ENCODE measurements at places on chromosomes 4 and X.

DNA sequence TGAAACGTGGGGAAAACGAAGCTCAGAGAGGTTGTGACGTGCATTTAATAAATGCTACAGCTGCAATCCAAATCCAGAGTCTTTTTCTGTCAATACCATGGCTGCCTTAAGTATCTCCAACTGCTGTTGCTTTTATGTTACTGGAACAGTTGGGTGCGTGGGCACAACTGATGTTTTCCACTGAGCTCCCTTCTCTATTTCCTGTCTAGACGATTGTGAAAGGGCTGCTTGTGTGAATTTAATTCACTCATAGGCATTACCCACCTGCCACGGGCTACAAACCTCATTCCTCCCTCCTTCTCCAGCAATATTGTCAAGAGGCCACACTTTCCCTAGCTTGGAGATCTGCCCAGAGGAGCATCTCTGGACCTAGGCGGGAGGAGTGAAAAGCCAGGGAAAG is 526.0 kb downstream of the MID1IP1 start:
- DNase-seq = no peak

GRCh38 chr4:20883677-20884076 is 183.4 kb downstream of the PACRGL start:
- no peak for DNase-seq

- DNase-seq = no peak
Observed at GRCh38 chr4:79357365-79357764, 31.5 kb upstream of the NAA11 start.

- DNase-seq = no peak
Observed at GRCh38 chr4:7876201-7876875, 63.3 kb downstream of the AFAP1 start.

DNA sequence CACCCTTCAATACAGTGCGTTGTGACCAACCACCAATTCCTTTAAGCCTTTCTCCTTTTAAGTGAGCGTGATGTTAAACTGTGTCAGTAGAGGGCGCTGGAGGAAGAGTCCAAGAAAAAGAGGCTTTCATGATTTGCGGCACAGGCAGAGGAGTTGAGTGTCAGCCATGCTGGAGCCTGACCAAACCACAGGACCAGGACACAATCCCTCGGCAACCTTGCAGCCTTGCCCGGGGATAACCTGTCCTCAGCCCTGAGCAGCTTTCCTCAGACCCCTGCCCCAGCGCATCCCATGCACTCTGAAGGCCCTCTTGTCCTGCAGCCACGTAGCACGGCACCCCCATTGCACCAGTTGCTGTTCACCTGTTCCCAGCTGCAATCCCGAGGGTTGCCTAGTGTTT is 53.5 kb upstream of the SMIM31 start:
- DNase-seq = no peak

GRCh38 chrX:57918750-57919436 is 8.6 kb upstream of the ZXDA start:
- no peak for DNase-seq

- DNase-seq = no peak
Observed at GRCh38 chr4:134215620-134216344, 14.2 kb upstream of the PABPC4L start.

DNA sequence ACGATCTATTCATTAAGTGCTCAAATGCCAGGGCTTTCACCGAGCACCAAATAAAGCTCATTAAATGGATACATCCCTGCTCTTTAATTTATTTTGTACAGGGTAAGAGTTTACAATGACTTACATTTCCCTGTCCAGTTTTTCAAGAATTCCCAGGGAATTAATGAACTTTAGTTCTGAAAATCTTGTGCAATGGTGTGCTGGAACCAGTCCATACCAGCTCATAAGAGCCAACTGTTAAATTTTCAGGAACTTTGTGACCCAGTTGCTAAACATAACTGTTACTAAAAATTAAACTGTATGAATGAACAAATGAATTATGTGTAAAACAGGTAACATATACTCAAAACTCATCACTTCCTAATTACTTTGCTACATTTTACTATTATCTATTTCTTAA is 191.7 kb upstream of the RASGEF1B start:
- DNase-seq = no peak
